Kidney (tissue), 22 donors: ENCODE measurements at places on chromosomes 2 and 18. TPM values are rescaled to one million over a fixed set of nuclear protein-coding genes. Genes with fewer than 3 reads are reported as not detected.

ARHGEF4 gene
- 0.90 TPM for polyA plus RNA-seq

DNA sequence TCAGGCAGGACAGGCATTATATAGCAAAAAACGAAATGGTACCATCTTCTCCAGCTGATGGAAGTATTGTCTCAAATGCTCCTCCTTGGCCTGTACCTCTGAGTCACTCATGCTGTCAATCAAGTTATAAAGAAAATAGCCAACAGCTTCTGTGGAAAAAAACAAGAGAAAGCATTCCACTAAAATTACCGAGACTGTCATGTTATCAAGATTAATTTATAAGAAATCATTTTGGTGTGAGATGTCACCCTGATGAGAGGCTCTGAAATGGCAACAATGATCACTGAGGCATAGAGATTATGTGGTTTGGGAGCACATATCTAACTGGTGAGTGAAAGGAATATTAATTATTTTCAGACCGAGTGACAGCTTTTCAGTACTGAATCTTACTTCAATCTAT lies 47.4 kb downstream of the LRPPRC start:
- DNase-seq: no peak

DNA sequence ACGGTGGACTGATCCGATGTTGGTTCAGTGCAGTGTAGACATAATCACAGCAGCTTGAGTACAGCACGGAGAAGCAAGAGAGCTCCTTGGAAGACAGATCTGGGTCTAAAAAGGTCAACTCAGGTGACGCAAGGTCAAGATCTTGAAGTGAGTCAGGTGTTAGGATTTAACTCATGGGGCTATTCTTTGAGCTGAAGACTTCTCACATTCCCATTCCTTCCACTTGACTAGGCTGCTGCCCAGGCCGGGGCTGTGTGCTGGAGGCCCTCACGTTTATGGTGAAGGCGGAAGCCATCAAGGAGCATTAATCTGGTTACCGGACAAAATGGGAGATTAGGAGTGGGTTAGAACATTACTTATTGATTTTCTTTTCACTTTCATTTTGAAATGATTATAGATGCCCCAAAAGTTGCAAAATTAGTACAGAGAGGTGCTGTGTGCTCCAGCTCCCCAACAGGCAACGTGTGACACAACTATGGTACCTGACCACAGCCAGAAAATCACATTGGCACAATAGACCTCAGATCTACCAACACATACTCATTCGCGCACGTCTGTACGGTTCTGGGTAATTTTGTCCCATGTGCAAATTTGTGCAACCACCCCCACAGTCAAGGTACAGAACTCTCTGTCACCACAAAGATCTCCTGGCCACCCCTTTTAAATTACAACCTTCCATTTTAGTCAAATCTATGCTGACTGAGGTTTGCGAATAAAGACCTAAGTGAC lies 77.6 kb upstream of the SEC11C start:
- DNase-seq: peak; percentile 14

CIB4 gene
- not detected for polyA plus RNA-seq

- no peak for DNase-seq
Measured at GRCh38 chr2:197513915-197514314, 2.0 kb upstream of the MOB4 start.

- peak; percentile 31 for DNase-seq
Measured at GRCh38 chr18:48605408-48605845, 66.6 kb downstream of the CTIF start.

SCYGR6 gene
- not detected for polyA plus RNA-seq

SCYGR4 gene
- not detected for polyA plus RNA-seq

DNA sequence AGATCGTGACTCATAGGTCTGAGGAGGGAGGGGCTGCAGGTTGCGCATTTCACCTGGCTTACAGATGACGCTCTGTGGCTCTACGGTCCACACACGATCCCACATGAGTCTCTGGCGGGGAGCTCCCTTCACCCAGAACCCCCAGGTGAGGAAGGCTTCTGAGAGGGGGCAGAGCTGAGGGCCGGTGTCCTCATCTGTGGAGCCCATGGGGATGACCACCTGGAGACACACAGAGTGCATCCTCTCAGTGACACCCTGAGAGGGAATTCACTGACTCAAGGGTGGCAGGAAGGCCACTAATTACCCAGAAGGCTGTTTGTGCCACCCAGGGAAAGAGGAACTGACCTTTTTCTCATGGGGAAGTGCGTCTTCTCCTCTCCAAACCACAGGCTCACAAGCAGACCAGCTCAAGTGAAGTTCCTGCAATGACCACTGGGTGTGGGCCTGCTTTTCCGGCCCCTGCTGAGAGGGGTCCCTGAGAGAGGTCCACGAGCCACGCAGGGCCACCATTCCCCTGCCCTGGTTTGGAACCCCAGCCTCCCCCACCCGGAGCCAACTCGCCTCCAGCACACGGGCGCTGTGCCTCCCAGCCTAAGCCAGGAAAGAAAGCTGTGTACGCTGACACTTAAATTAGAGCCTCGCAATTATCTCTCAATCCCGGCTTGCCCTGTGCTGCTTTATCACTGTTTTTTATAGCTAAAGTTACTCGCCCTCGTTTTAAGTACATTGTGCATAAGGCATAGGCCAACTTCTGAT lies 114.1 kb downstream of the BCL11A start:
- no peak for DNase-seq

- DNase-seq: no peak
Measured at GRCh38 chr2:198214114-198214596, 409.8 kb downstream of the PLCL1 start.

PLGLB2 gene
- 1.3 TPM for polyA plus RNA-seq

- no peak for DNase-seq
Measured at GRCh38 chr2:168015274-168015953, 232.0 kb downstream of the STK39 start.

IL1RL1 gene
- polyA plus RNA-seq: 102 TPM

SLC11A1 gene
- polyA plus RNA-seq: 1.2 TPM

IL37 gene
- not detected for polyA plus RNA-seq

GRCh38 chr2:228059735-228060134 lies 121.8 kb downstream of the SPHKAP start:
- DNase-seq: no peak

- DNase-seq: no peak
Measured at GRCh38 chr2:165833156-165833555, 39.1 kb upstream of the GALNT3 start.

SULT1C2 gene
- 117 TPM for polyA plus RNA-seq

- no peak for DNase-seq
Measured at GRCh38 chr2:140383781-140384180, 1603.6 kb upstream of the NXPH2 start.

TRABD2A gene
- 2.1 TPM for polyA plus RNA-seq

GRCh38 chr2:7324706-7325105 lies 407.5 kb downstream of the RNF144A start:
- no peak for DNase-seq

DNA sequence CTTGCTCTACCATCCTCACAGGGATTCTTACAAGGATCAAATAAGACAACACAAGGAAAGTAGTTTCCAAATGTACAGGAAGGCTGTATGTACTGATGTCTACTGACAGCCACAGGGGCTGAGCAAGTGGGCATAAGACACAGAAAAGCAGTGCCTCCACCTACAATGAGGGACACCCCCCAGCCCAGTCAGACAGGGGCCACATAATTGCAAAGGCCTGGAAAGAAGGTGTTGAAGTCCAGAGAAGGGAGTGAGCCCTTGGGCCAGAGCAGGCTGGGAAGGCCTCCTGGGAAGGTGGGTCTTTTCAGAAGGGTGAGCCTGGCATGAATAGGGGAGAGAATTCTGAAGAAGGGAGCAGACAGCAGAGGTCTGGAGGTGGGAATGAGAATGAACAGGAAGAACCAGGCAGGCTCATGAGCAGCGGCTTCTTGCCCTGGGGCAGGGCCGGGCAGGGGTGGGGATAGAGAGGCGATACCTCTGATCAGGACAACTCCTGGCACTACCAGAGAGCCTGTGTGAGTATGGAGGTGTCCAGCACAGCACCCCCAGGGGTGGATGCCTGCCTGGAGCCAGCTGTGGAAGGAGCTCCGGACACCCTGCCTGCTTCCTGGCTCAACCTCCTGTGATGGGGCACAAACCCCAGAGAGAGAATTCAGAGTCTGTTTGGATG lies 30.1 kb downstream of the HS1BP3 start:
- DNase-seq: no peak

PHOSPHO2 gene
- polyA plus RNA-seq: 4.5 TPM

DNA sequence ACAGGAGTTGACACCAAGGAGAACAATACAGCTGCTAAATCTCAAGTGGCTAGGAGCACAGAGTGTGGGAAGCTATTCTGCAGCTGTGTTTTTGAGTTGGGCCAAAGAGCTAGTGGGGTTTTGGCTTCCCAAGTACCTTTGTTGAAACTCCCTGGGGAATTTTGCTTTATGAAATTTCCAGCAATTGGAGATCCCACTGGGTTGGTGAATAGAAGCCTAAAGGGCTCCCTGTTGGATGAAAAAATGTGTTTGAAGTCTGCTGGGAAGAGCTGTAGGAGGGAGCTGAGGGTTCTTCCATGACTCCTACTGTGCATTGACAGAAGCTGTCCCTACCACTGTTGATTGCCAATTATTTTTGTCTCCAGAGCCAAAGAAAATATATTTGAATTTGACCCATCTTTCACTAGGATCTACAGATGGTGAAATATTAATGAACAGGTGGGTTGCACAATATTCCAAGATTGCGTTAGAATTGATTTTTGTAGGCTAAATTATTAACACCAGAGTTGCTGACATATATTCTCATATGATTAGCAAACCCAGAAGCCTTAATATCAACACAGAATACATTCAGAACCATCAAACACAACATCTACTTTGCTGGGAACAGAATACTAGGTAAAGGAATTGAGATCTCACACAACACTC lies 95.4 kb upstream of the CYP1B1 start:
- DNase-seq: no peak

TLX2 gene
- not detected for polyA plus RNA-seq
